AG20443 (cell line): ENCODE measurements at places on chromosomes 13 and 19.

- no peak for DNase-seq
Observed at GRCh38 chr13:43180837-43181236, 157.5 kb downstream of the DNAJC15 start.

- no peak for DNase-seq
Observed at GRCh38 chr19:1046836-1047695, 7.2 kb downstream of the ABCA7 start.

DNA sequence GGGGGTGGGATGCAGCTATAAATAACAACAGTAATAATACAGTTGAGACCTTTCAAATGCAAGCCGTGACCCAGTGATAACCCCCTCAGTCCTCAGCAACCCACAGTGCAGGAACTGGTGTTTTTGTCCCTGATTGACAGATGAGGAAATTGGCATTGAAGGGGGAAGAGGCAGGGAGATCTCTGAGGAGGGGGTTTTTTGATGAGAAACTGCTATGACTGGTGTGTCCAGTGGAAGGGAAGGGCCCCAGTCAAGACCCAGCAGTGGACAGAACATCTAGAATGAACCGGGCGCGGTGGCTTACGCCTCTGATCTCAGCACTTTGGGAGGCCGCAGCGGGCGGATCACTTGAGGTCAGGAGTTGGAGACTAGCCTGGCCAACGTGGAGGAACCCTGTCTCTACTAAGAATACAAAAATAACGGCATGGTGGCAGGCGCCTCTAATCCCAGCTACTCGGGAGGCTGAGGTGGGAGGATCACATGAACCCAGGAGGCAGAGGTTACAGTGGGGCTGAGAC, 1.9 kb downstream of the MAP1S start:
- no peak for DNase-seq

- DNase-seq: no peak
Observed at GRCh38 chr13:29889111-29889510, 38.7 kb upstream of the UBL3 start.

DNA sequence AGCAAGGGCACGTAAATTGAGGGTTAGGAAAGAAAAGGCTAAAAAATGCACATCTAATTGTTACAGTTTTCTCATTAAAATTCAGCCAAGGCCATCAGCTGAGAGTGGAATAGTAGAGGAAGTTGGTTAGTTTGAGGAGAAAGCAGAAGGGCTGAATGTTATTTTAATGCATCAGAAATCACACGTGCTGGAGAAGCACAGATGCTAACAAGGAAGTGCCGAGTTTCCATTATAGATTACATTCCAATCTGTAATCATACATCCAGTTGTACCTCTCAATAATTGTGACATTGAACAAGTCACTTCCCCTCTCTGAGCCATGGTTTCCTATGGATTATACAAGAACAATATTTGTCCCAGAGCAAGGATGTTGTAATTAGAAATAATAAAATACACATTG, 25.1 kb downstream of the FPR3 start:
- no peak for DNase-seq

DNA sequence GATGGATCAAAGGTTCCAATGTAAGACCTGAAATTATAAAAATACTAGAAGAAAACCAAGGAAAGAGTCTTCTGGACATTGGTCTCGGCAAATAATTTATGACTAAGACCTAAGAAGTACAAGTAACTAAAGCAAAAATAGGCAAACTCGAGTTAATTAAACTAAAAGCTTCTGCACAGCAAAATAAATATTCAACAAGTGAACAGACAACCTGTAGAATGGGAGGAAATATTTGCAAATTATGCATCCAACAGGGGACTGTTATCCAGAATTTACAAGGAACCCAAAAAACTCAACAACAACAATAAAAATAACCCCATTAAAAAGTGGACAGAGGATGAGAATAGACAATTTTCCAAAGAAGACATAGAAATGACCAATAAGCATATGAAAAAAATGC, 9.7 kb upstream of the SLAIN1 start:
- no peak for DNase-seq

- DNase-seq: peak; percentile 66
Observed at GRCh38 chr13:113489549-113490495, 689 bp downstream of the DCUN1D2 start.
